Heart left ventricle (tissue), 16 donors: ENCODE measurements at places on chromosomes 6 and 20. TPM values are rescaled to one million over a fixed set of nuclear protein-coding genes. Genes with fewer than 3 reads are reported as not detected.

The TMC2 gene
- polyA plus RNA-seq, result not detected

The GSTA1 gene
- polyA plus RNA-seq, result not detected

The TNNC2 gene
- polyA plus RNA-seq, result 0.30 TPM

The IL17F gene
- polyA plus RNA-seq, result not detected

The DPM1 gene
- 58.2 TPM for polyA plus RNA-seq

The TBC1D20 gene
- 9.3 TPM for polyA plus RNA-seq

The SNRPB2 gene
- polyA plus RNA-seq, result 60.9 TPM

The ANKRD60 gene
- not detected for polyA plus RNA-seq

The POPDC3 gene
- polyA plus RNA-seq, result 53.0 TPM

The HLA-DMB gene
- polyA plus RNA-seq, result 3.7 TPM

The BAK1 gene
- 55.3 TPM for polyA plus RNA-seq

The MCHR2 gene
- not detected for polyA plus RNA-seq

The PPP1R16B gene
- polyA plus RNA-seq, result 12.2 TPM

The SLC17A3 gene
- not detected for polyA plus RNA-seq

The SGK2 gene
- polyA plus RNA-seq, result 0.71 TPM

The TMEM217 gene
- polyA plus RNA-seq, result 0.15 TPM

The COX7A2 gene
- 1,329 TPM for polyA plus RNA-seq

The SDCBP2 gene
- 3.6 TPM for polyA plus RNA-seq

The NOX3 gene
- not detected for polyA plus RNA-seq

The GPSM3 gene
- 5.5 TPM for polyA plus RNA-seq
